ENCODE measurements at places on chromosomes 4 and X.
A peak's percentile ranks its signal among the peaks of the same experiment; 100 is the strongest.

GRCh38 chr4:13830449-13830848, 202.9 kb upstream of the BOD1L1 start:
- DNase-seq: peak; percentile 1

GRCh38 chrX:56812515-56813105, 83.6 kb downstream of the NBDY start:
- DNase-seq: no peak

- DNase-seq: no peak
Measured at GRCh38 chr4:52019936-52020657, at the start of gene LRRC66. Gene LRRC66, minus strand, starts transcription at chr4:52020363. Its CDS starts 2,750 bp downstream, at chr4:52017613.

GRCh38 chrX:97452283-97452682, 568.6 kb downstream of the RPA4 start:
- no peak for DNase-seq

DNA sequence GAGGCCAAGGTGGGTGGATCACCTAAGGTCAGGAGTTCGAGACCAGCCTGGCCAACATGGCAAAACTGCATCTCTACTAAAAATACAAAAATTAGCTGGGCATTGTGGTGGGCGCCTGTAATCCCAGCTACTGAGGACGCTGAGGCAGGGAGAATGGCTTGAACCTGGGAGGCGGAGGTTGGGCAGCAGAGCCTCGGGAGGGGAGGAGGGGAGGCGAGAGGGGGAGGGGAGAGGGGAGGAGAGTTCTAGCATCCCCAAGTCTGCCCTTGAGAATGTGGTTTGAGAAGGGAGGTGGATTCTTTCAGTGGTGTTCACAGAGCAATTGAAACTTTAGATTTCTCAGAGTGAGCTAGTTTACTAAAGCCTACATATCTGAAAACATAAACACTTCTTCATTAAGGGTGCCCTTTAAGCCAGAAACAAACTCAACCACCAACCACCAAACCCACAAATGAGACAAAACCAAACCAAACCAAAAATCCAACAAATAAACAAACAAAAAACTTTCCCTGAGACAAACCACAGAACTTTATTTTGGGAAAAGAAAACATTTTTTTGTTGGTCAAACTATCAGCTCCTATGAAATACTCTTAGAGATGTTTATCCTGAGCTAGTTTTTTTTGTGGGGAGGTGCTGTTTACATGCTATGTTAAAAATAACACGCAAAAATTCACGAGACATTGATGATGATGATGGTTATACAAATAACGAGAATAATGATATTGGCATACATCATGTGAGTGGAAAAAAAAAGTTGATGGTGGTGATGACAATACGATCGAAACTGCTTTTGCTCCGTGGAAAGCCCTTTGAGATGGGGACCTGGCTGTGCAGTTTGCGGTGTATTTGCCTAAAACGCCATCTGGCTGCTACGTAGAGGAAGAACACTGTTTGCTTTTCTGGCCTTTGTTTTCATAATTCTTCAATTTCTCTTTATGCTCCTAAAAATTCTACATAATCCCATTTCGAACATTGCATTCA, 98.2 kb upstream of the PRKX start:
- DNase-seq: peak; percentile 0

DNA sequence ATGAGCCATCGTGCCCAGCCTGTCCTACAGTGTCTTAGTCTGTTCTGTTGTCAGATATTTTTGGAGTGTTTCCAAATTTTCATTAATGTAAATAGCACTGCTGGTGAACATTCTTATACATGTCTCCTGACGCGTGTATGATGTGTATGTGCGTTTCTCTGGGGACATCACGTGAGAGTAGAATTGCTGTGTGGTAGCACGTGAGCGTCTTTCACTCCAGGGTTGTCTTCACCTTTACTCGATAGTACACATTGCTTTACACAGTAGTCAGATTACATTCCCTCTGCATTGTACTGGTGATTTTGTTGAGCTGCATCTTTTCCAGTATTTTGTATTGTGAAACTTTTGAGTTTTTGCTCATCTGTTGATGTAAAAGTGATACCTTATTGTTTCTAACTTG, 60.0 kb downstream of the ARHGAP10 start:
- no peak for DNase-seq

GRCh38 chrX:147570483-147570882, 341.2 kb upstream of the FMR1 start:
- DNase-seq: no peak

DNA sequence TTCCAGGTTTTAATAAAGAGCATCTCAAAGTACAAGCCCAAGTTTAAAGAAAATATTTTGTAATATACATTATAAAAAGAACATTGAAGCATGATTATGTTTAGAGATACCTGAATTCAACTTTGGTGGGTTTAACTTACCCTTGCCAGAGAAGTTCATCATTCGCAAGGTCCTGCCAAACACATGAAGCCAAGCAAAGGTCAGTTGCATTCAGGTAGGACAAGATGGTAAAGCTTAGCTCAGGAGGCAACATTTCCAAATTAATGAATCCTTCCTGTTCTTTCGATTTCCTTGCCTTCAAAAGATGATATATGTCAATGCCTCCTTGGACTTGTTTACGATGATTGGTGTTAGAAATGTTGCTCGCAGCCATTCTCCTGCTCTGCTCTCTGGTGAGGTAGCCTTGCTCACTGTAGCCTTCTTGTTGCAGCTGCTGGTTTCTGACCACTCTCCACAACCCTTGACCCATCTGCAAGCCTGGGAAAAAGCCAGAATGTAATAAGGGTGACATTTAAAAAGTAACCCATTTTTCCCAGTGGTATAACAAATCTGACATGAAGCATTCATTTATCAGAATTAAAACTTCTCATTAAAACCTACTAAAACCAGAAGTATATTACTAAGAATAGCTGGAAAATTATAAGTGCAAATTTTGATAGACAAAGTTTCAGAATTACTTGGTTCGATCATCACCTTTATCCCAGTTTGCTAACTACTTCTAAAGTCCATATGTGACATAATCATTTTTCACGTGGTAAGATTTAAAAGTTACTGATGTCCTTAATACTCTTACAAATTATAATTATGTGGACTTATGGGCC, 20.6 kb downstream of the FBXO8 start:
- DNase-seq: no peak

- no peak for DNase-seq
Measured at GRCh38 chrX:871626-872025, 241.0 kb downstream of the SHOX start.

GRCh38 chrX:56615282-56615681, 51.9 kb downstream of the UBQLN2 start:
- no peak for DNase-seq

GRCh38 chrX:54447461-54447860, 7.3 kb downstream of the TSR2 start:
- no peak for DNase-seq

GRCh38 chrX:11836284-11836683, 78.2 kb downstream of the MSL3 start:
- DNase-seq: no peak

DNA sequence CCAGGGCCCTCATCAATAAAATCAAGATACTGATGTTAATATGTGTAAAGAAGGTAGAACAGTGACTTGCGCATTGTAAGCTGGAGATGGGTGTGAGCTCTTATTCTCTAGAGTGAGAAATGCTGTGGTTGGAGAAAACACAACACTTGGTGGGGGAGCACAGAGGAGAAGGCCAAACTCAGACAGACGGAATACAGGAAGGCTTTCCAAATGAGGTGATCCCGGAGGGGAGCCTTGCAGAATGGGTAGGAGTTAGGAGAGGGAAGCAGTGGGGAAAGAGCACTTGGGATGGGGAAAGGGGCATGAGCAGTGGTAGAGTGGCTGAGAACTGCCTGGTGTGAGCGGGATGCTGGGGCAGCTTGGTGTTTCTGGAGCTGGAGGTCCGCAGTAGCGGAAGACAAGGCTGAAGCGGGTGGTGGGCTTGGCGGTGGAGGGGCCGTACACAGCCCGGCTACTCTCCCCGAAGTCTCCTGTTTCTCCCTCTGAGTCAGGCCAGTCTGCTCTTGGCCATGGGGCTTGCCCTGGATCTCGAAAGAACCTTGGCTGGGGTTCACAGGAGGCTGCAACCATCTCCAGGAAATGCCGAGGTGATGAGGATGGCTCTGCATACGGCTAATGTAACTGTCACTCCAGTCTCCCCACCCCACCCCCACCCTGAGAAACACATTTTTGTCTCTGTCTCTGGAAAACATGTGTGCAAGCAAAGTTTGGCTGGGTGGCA, 11.3 kb upstream of the PLAC1 start:
- DNase-seq: no peak

- DNase-seq: no peak
Measured at GRCh38 chr4:89855236-89855635, 18.3 kb upstream of the SNCA start.

GRCh38 chr4:22616516-22616915, 76.2 kb upstream of the GBA3 start:
- no peak for DNase-seq

DNA sequence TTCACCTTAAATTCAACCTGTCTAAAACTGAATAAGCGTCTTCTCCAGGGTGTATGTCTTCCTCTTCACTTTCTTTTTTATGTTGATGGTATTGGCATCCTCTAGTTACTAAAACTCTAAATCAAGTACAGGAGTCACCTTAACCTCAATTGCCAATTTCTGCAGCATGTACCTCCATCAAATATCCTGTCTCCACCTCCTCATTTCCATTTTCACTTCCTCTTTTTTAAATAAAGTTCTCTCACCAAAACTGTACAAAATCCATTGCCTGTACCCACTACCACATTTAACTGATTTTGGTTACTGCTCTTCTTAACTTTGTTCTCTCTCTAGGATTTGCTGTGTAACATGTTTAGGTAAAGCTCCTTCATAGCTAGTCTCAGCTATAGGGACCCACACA, 9.2 kb upstream of the NPFFR2 start:
- DNase-seq: no peak

DNA sequence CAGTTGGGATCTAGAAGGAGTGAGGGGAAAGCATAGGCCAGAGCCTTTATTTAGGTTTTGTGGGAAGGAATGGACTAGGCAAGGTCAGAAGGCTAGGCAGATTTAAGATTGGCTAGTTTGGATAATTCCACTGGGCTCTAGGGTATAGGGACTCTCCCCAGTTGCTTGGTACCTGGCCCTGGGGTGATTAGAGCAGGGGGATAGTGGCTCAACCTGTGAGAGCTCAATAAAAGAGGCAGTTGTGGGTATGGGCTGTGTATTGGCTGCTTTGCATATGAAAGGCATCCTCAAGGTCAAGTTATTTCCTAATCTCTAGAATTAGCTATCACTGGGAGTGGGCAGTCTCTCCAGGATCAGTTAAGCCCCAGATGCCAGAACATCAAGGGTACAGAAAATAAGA, 61.3 kb downstream of the ZNF81 start:
- DNase-seq: no peak

- DNase-seq: no peak
Measured at GRCh38 chr4:70818921-70819320, 20.8 kb downstream of the GRSF1 start.

GRCh38 chrX:9351126-9351525, 113.7 kb upstream of the TBL1X start:
- no peak for DNase-seq

DNA sequence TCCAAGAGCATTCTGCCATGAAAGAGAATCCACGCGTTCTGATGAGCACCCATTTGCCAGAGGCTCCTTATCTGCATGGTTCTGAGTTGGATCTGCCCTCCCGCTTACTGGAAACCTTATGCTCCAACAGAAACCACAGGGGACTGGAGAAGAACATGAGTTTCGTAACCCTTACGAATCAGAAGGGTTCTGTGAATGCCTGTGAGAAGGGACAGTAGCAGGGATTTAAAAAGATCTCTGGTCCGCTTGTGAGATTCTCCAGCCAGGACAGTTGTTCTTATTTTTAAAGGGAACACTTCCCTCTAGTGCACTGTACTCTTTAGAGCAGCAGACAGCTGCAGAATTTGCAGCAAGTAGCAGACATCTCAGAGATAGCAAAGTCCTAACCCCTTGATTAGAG, 22.5 kb upstream of the CENPU start:
- DNase-seq: no peak

GRCh38 chrX:101394372-101394771, 3.6 kb downstream of the RPL36A start:
- DNase-seq: no peak

GRCh38 chrX:15804563-15804962, 14.3 kb downstream of the ZRSR2 start:
- DNase-seq: peak; percentile 7

GRCh38 chr4:172818901-172819300, 349.7 kb upstream of the GALNT7 start:
- no peak for DNase-seq

GRCh38 chr4:112897543-112897942, 151.9 kb upstream of the ANK2 start:
- DNase-seq: no peak

DNA sequence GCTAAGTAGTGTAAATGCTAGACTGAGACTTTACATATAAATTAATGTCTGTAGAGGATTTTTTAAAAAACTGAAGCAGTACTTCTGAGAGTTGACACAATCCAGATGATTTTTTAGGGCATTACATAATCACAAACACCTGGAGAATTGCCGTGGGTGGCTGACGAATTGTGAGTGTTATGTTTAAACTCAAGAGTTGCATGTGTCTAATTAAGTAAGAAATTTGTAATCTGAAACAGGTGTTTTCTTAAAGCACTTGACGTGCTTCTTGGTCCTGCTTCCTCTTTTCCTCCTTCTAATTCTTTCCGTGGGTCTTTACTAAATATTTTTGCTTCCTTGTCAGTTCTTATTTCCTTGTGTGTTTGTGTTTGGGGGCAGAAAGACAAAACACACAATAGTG, 27.8 kb downstream of the PIR start:
- no peak for DNase-seq

DNA sequence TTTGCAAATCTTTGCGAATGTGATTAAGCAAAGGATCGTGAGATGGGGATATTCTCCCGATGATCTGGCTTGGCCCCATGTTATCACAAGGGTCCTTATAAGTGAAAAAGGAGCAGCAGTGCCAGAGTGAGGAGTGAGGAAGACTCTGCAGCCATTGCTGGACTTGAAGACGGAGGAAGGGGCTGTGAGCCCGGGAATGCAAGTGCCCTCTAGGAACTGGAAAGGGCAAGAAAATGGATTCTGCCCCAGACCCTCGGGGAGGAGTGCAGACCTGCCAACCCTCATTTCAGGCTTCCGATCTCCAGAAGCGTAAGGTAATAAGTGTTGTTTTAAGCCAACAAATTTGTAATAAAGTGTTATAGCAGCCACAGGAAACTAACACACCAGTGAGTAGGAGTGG, 76.3 kb downstream of the EVC start:
- DNase-seq: no peak

- no peak for DNase-seq
Measured at GRCh38 chrX:50801135-50801534, 12.9 kb downstream of the SHROOM4 start.

GRCh38 chr4:152975380-152976211, 39.5 kb downstream of the FHDC1 start:
- DNase-seq: no peak

- no peak for DNase-seq
Measured at GRCh38 chr4:175531405-175532091, 280.5 kb downstream of the GPM6A start.

GRCh38 chrX:7076245-7076661, 71.3 kb upstream of the STS start:
- DNase-seq: no peak
